ENCODE measurements at places on chromosomes 1 and 21.

- no peak for DNase-seq
Observed at GRCh38 chr1:39666772-39667171, 5.1 kb downstream of the NT5C1A start.

- no peak for DNase-seq
Observed at GRCh38 chr1:220249522-220249921, 22.7 kb downstream of the RAB3GAP2 start.

GRCh38 chr1:163275222-163275621 lies 46.5 kb upstream of the NUF2 start:
- no peak for DNase-seq

DNA sequence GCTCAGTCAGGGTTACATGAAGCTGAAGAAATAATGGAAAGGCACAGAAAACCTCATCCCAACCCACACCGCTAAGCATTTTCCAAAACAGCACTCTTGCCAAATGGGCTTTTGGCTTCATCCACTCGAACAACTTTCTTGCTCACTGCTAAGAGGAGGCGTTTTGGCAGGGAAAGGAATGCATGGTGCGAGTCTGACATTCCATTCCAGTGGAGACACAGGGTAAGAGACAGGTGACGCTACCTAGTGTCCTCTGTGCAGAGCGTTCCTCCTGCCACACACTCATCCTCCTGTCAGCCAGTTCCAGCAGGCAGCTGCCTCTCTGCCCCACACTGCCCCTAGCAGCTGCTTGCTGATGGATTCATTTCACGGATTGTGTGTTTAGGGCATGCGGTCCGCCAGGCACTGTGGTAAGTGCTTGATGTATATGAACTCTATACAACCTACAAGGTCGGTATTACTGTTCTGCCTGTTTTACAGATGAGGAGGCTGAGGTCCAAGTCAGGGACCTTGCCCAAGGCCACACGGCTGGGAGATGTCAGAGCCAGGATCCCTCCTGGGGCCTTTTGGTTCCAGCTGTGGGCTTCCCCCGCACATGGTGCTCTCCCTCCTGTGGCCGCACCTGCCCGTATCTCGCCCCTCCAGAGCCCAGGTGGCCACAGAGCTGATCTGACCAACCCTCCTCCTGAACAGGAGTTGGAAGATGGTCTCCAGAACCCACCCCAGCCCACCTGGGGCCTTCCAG lies 25.7 kb upstream of the BACE2 start:
- no peak for DNase-seq

DNA sequence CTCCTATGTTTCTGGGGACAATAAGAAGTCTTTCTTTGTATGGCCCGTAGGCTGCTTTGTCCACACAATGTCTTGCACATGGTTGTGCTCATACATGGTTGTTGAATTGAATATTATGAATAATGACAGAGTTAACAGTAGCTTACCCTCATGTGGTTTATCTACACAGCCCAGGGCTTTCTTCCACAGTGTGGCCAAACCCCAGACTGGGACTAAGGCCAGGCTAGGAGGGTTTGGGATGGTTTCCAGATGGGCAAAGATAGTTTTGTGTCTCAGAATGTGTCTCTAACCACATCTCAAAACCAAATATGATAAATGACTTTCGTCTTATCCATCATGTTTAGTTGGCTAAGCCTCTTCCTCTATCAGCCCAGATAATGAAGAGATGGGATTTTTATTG lies 65.2 kb downstream of the CACNA1E start:
- DNase-seq, result no peak

- DNase-seq, result no peak
Observed at GRCh38 chr1:212568978-212569537, 39.5 kb upstream of the ATF3 start.

- no peak for DNase-seq
Observed at GRCh38 chr1:110768605-110769004, 93.9 kb upstream of the KCNA3 start.

All from stimulated activated CD4-positive, alpha-beta T cell treated with anti-CD3 and anti-CD28 coated beads, Interleukin-15, amount 100 ng/mL, for 1 hour (primary cell).